ENCODE measurements at places on chromosomes 7 and 10.
A peak's percentile ranks its signal among the peaks of the same experiment; 100 is the strongest.

DNA sequence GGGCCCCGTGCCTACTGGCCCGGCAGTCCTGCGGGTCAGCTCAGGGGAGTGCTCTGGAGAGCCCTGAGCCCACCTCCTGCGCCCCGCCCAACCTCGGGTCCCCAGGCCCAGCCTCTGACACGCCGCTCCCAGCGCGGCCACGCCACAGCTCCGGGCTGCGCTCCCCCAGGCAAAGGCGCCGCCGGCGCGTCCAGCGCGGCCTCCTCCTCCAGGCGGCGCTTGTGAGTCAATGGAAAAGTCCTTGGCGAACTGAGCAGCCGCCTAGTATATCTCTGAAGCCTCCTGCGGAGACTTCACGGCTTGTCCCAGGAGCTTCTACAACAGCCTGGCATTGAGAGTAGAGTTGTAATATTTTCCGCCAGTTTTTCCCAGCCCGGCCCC is 29.5 kb upstream of the BMS1 start:
- DNase-seq, result no peak

GRCh38 chr7:140876519-140877248 is 48.0 kb downstream of the BRAF start:
- DNase-seq, result no peak

GRCh38 chr7:22811746-22812280 is 10.8 kb downstream of the TOMM7 start:
- DNase-seq, result no peak

GRCh38 chr7:92282930-92283329 is 37.2 kb downstream of the ANKIB1 start:
- no peak for DNase-seq

GRCh38 chr10:112434988-112435619 is 11.6 kb downstream of the ZDHHC6 start:
- no peak for DNase-seq

- DNase-seq, result no peak
Observed at GRCh38 chr7:115962340-115962739, 68.2 kb downstream of the TFEC start.

- DNase-seq, result no peak
Observed at GRCh38 chr10:113849140-113849803, 4.6 kb downstream of the DCLRE1A start.

DNA sequence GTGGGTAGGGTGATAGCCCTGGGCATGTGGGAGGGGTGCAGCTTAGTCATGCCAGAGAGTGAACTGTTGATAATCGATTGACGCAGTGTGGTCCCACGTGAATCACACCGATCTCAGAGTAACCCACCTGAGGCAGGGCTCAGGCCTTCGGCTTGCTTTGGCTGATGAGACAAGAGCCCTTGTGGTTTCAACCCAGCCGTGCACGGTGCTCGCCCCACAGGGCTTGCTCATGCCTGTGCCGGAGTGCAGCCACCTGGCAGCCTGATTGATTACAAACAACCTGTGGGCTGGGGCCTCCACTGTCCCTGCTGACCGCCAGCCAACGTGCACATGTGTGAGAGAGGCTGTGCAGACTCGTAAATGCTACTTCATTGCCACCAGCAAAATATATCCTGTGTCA is 144.9 kb upstream of the ADARB2 start:
- DNase-seq, result no peak

DNA sequence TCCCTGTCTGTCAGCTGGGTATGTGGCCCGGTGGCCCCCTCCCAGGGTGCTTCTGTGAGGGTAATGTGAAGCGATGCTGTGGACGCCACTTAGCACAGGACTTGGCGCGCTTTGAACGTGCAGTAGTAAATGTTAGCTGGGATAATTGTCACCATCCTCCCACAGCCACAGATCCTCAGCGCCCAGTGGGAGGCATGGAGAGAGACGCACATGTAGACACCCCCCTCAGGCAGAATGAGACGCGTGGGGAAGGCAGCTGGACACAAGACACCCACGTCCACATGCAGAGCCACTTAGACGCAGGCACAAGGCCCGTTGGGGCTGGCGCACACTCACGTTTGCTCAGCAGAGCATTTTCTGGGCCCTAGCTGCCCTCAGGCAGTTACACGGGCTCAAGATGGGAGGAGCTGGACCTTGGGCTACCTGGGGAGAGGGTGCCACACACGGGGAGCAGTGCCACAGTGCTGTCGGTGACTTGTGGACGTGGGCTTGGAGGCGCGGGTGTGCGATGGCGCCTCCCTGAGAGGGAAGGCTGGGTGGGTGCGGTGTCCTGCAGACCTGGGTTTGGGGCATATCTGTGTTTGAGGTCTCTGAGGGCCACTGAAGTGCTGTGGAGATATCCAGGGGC is 26.4 kb downstream of the ADCYAP1R1 start:
- DNase-seq, result no peak

DNA sequence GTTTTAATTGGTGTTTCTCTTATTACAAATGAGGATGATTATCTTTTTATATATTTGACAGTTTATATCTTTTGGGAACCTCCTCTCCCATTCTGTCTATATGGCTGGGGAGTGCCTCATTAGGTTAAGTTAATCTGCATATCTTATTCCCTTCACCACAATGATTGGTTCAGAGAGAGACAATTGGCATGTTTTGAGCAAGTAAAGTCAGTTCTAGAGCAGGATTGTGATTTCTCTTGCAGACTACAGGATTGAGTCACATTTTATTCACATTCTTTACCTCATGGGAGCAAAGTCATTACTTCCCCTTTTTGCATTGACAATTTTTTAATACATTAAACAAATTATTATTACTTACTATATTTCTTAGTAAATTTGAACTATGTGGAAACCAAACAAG is 345.6 kb downstream of the MDFIC start:
- no peak for DNase-seq

- DNase-seq, result no peak
Observed at GRCh38 chr7:105205592-105206237, 183.0 kb downstream of the SRPK2 start.

GRCh38 chr7:130699686-130700085 is 13.3 kb upstream of the TSGA13 start:
- no peak for DNase-seq

GRCh38 chr10:14580671-14581332 is 193.9 kb downstream of the FAM107B start:
- no peak for DNase-seq

DNA sequence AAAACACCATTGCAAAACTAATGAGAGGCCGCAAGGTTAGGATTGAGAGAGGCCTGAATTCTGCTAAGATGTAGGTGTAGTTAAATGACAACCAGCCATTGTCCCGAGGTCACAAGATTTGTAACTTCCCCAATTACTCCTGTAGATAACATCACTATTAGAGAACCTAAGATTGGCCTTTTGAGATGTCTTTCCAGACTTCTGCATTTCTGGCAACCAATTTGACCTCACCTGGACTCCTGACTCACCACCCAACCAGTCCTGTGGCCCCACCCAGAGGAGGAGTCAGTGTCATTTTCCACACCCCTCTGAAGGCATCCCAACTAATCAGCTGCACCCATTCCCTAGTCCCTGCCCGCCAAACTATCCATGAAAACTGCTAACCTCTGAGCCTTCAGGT is 115.7 kb downstream of the PRKAG2 start:
- no peak for DNase-seq

DNA sequence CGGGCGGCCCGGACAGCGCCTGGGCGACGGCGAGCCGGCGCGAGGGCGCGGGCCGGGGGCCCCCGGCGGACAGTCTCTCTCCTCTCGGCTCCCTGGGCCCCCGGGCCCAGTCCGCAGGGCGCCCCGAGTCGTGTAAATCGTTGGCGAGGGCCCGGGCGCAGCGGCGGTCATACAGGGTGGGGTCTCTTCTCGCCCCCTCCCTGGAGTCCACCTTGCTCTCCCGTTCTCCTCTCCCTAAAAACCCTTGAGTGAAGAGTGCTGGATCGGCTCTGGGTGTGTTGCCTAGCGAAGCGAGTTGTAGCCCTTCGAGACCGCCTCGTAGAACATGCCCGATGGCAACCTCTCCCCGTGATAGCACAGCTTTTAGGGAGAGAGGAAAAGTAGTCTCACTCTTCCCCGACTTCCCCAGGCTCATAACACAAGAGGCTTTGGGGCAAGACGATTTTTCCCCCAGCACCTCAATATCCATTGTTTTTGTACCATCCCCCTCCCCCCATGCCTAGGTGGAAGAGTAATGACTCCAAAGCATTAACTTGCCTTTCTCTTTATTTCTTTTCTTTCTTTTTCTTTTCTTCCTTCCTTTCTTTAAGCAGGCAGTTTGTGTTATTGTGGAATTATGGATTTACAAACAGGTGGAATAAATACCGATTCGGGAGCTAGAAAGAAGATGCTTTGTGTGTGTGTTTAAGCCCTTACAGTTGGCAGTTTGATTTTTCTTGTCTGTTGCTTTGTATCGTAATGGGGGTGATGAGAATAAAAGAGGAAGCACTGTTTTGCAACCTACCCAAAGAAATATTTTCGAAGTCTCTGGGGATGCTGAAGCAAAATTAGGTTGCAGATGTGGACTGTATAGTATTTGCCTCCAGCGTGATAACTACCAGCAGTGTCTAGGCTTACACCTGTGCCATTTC is 822 bp downstream of the SHOC2 start:
- DNase-seq, result no peak

GRCh38 chr10:103241262-103242011 is 4.2 kb upstream of the RPEL1 start:
- no peak for DNase-seq

DNA sequence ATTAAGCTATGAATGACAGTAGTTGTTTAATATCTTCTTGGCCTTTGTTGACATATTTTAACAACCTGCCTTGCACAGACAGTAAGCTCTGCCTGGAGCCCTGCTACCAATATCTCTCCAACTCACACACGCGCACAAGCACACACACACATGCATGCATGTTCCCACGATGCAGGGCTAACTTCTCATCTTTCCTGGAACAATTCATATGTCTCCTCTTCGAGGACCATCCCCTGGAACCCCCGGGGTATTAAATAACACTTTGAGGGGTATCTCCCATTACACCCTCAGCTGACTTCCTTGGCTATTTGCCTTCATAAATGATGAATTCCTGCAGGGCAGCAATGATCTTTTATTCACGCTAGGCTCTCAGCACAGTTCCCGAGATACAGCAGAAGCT is 258.0 kb downstream of the TRIL start:
- DNase-seq, result no peak

DNA sequence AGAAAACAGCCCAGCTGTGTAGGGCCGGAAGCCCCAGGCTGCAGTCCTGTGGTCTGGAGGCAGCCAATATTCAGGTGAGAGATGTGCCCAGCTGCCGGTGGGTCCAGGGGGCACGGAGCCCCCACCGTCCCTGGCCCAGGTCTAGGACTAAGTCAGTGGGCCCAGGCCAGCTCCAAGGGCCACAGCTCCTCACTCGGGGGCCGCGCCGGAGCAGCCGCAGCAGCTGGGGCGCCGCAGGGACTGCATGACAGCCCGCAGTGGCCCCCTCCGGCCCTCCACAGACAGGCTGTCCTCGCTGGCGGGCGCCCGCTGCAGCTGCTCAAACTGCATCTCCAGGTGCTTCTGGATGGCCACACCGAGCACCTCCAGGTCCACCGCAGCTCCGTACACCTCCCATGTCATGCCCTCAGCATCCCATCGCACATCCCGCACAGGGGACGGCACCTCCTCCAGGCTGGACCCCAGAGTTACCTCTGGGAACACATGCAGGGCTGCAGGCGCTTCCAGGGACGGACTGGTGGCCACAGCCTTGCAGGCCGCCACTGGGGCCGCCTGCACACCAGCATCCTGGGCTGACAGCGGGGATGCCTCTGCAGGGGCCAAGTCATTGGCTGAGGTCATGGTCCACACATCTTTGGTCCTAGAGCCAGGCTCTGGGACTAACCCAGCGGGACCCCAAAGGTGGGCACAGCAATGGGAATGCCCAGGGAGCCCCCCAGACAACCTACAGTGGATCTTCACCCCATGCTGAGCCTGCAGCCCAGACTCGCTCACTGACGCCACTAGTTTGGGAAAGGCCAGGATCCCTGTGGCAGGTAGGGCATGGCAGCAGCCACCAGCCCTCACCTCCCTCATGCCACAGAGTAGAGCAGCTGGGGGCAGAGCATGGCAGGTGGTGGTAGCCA is 7.0 kb downstream of the GPRIN2 start:
- no peak for DNase-seq

DNA sequence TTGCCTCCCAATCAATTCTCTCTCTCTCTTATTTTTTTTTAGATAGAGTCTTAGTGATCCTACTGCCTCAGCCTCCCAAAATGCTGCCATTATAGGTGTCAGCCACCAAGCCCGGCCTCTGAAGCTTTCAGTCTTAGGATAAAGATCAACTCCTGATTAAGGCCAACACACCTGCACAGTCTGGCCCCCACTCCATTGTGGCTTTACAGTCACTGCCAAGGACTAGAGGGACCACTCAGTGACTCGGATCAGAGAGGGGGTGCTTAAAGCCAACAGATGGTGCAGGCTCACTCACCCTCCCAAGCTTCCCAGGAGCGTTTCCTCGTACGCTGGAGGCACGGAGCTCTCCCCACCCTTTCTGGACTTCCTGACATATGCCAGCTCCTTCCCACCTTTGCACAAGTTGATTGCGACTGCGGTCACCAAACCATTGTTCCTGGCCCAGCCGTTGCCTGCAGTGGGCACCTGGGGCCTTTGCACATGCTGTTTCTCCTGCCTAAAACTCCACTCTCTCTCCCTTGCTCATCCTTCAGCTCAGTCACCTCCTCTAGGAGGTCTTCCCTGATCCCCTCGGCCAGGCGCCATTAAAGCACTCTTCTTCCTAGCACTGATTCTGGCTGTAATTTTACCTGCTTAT is 1.7 kb upstream of the CDH23 start:
- peak; percentile 54 for DNase-seq

DNA sequence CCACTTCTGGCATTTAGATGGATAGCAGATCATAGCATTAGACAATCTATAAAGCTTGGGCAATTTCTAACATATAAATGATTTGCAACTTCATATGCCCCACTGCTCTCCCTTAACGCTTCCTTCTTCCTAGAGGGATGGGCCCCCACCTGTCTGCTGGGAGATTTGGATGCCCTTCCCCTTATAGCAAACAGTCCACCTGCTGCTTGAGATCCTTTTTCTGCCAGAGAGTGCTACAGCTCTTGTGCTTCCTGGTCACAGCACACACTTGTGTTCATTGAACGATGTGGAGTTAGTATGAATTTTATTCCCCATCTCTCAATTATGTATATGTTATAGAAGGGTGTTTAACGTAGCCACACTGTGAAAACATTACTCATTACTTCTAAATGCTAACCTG is 10.4 kb upstream of the PCGF5 start:
- no peak for DNase-seq

DNA sequence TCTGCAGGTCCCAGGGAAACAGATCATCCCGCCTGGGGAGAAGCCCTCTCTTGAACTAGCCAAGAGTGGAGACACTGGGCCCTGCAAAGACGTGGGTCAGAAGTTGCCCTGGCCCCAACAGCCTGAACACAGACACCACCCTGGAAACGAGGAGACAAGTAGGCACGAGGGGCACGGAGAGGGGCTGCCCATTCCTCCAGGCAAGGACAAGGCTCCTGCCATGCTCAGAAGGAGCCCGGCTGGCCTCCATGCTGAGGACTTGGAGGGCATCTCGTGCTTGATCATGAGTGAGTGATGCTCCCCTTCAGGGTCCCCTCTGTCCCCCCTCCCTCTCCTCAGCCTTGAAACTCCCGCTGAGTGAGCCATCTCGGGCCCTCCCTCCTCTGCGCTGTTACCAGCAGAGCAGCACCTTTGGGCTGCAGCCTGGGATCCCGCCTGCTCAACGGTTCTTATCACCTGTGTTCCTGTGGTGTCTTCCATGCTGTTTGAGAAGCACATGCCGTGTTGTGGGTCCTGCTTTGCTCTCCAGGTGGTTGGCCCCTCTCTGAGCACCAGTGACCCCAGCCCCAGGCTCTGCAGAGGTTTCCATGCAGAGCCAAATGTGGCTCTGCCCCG is 544.3 kb downstream of the TCERG1L start:
- DNase-seq, result no peak

Data from NCI-H524 treated with DMSO at 0.1 percent for 48 hours (cell line).